Stimulated activated CD8-positive, alpha-beta memory T cell treated with anti-CD3 and anti-CD28 coated beads, Interleukin-4, amount 100 ng/mL, for 48 hours (primary cell): ENCODE measurements at places on chromosomes 1 and 21.

DNA sequence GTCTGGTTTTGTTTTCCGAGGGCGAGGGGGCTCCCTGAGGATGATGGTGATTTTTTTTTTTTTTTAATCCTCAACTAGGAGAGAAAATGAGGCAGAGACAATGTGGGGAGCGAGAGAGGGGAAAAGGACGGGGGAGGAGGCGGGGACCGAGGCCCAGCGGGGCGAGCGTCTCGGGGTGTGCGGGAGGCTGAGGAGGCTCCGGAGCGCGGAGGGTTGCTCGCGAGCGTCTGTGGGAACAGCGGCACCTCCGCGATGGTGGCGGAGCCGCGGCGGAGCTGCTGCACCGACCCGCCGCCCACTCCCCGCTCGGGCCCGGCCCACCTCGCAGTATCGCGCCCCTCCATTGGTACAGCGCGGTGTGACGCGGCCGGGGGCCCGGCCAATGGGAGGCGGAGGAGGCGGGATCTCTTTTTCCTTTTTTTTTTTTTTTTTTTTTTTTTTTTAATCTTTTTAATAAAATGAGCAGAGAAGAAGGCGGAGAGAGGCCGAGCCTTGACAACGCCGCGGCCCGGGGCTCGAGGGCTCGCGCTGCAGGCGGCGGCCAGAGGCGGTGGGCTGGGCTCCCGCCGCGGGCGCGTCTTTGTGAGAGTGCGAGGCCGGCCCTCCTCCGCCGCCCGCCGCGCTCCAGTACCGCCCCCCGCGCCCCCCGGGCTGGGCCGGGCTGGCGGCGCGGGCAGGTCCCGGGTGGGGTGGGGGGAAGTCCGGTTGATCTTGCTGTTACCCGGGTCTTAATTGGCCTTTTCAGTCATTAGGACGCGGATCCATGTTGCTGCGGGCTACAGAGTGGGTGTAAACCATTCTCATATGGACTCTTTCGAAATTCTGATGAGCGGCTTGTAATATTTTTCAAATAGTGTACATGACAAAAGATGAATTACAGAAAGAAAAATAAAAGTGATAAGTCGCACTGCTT is at the start of gene RERE:
TSS of gene RERE (minus strand) at position 229 of the 913 bp plus-strand sequence.
- peak; percentile 98 for DNase-seq

DNA sequence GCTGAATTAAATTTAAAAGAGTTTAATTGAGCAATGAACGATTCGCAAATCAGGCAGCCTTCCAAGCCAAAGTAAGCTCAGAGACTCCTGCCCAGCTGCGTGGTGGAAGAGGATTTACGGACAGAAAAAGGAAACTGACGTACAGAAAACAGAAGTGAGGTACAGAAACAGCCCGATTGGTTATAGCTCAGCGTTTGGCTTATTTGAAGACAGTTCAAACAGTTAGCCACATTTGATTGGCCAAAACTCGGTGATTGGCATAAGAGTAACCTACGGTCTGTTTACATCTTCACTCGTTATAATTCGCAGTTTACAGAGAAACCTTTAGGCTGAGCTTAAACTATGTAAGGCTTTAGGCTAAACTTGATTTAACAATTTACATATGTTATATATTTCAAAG is 46.9 kb downstream of the CR1L start:
- no peak for DNase-seq

DNA sequence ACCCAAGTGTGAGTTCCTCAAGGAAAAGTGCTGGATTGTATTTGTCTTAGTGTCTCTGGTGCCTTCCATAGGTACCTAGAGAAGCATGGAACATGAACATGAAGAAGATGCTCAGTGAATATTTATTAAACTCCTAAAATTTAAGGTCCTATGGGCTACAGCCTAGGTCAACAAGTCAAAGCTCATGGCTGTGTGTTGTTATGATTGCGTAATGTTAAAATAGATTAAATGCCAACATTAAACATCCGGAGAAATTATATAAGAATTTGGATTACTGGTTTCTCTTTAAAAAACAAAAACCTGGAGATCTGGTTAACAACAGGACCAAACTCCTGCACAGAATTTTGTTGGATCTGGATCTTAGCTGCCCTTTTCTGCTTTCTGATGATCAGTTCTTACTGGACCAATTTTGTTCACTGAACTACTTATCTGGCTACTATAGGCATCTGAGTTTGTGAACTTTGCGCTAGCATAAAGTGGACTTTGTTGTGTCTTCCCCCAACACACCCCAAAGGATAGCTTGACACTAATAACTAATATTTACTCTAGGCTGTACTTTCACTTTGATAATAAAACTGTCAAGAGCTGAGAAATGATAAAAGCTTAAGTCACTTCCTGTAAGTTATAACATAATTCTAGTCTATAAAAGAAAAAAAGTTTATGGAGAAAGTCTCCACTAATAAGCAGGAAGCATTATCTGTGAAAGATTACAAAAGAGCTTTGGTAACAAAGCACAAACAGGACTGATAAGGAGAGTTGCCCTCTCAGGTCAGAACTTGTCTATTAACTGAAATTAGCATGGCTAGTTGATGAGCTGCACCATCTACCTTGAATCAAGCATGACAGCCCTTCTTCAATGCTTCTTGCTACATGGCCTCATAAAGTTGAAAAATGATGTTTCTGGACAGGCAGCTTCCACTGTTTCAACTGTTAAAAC is 20.7 kb downstream of the F5 start:
- DNase-seq, result no peak

DNA sequence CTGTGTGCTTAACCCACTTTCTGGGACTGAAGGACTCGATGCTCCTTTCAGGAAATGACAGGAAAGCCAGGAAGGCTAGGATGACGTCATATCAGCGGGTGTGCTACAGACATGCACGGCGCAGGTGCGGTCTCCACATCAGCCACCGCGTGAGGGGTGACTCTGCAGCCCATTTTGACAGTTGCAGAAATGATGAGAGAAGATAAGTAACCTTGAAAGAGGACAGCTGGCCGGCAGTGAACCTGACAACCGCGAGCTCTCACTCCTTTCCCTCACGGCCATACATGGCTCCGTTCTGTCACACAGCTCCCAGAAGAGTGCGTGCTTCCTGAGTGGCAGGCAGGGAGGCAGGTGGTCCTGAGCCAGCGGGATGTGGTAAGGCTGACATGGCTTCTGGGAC is 1.7 kb upstream of the KRTAP10-5 start:
- no peak for DNase-seq

- no peak for DNase-seq
Observed at GRCh38 chr1:218024211-218024720, 260.8 kb upstream of the RRP15 start.

GRCh38 chr1:183583466-183583865 is 6.8 kb downstream of the NCF2 start:
- DNase-seq, result no peak

- peak; percentile 55 for DNase-seq
Observed at GRCh38 chr1:235601104-235601503, 48.5 kb downstream of the GNG4 start.

DNA sequence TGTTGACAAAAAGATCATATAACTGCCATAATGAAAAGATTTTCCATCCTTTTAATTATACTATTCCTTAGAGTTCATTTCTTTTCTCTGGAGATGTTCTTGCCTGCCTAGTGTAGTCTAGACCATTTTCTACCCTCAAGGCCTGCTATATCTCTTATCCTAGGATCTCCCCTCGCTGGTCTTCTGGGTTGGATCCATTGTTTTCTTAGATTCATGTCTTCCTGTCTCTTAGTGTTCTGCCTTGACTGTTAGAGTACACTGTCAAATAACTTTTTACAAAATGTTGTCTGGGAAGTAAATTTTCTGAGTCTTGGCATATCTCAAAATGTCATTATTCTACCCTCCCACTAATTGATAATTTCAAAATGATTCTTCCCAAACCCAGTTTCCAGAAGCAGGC is 66.6 kb downstream of the TRAF5 start:
- DNase-seq, result no peak

DNA sequence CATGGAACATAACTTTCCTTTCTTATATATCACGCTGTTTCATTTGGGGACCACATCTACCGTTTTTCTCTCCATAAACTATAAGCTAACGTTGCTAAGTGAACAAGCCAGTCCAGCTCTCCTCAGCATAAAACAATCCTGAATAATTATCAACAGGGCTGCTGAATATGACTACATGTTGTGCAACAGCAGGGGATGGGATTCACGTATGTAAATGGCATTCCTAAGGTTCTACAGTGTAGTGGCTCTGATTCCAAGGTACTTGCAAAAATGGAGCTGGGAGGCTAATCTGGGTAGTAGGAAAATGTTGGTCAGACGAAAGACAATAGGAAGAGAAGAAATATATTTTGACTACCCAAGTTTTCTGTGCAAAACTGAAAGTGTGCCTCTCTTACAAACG is 262.8 kb downstream of the RWDD3 start:
- no peak for DNase-seq

- no peak for DNase-seq
Observed at GRCh38 chr1:55815745-55816455, 600.7 kb upstream of the USP24 start.

GRCh38 chr1:224524679-224525078 is 90.1 kb upstream of the WDR26 start:
- no peak for DNase-seq

DNA sequence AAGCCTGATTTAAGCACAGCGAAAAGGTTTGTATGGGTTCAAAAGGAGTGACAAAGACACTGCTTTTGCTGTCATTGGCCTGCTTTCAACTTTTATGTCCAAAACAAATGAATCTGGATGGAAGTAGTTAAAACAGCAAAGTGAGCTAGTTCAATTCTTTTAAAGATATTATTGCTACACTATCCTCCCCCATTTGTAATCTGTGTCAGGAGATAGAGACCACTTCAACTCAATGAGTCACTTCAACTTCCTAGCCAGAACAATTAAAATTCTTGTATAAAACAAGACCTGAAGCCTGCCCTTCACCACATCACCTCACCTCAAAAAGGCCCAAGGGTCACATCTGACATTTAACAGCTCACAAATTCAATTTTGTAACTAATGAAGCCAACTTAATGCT is 364.1 kb upstream of the LYPLAL1 start:
- no peak for DNase-seq

- no peak for DNase-seq
Observed at GRCh38 chr1:158692356-158692755, 5.8 kb upstream of the SPTA1 start.

DNA sequence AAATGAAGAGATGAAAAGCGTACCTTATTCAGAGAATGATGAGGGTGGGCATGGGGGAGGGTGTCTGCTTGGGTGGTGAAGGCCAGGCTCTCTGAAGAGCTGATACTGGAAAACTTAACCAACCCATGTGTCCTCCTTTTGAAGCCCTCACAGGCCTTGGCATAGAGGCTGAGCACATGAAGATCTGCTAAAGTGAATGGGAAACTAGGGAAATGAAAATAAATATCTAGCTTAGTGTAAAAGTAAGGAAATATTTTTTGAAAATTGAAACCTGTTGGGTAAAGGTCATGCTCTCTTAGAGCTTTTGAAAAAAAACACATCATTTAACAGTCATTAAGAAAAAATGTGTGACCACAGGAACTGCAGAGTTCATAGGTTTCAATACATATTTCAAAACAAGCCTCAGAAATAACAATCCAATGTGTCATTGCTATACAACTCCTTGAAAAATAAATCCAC is 40.5 kb upstream of the RALGPS2 start:
- DNase-seq, result no peak

DNA sequence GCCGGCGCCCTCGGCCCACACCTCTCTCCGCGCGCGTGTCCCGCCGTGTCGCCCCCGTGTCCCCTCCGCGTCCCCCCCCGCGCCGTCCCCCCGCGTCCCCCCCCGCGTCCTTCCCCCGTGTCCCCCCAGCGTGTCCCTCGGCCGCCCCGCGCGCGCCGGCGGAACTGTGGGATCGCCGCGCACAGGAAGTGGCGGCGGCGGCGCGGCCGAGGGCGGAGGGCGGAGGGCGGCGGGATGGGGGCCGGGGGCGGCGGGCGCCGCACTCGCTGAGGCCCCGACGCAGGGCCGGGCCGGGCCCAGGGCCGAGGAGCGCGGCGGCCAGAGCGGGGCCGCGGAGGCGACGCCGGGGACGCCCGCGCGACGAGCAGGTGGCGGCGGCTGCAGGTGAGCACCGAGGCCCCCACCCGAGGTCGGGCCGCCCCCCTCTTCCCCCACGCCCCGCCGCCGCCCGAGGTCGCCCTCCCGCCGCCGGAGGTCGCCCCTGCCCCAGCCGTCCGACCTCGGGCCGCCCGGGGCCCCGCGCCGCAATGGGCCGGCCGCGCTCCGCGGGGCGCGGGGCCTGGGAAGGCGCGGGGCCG is at the start of gene AGPAT3:
TSS of gene AGPAT3 (plus strand) at position 262 of the 578 bp plus-strand sequence. CDS start 94,459 bp downstream, outside the sequence.
- DNase-seq, result peak; percentile 41

GRCh38 chr1:154557248-154557938 is 1.1 kb downstream of the UBE2Q1 start:
- DNase-seq, result no peak

- DNase-seq, result no peak
Observed at GRCh38 chr21:38244407-38244787, 12.4 kb upstream of the KCNJ15 start.

DNA sequence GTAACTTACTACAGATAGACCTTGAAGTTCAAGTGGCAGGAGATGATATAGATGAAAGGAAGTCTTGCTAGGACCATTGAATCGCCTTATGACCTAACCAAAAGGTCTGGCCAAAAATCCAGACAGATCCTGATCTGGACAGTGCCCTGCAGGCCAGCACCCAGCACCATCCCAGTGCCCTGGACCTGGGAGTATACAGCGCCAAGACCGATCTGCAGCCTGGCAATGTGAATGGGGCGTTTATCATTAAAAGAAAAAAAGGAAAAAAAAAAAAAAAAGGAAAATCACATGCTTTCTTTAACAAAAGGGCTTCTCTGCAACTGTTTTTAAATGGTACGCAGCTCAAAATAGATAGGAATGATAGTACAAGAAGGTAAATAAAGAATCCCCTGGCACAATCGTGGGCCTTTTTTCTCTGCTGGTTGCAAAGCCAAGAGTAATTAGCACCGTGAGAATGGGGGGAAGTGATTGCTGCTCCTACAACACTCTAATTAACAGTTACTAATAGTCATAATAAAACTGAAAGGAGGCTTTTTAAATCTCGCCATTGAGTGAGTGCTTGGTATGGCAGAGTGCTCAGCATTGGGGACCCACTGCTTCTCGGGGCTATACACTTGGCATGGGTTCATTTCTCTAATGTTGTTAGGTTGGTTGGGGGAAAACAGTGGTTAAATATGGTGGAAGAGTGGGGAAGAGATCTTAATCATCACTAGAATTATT is 146.7 kb downstream of the KAZN start:
- DNase-seq, result no peak

- no peak for DNase-seq
Observed at GRCh38 chr1:59316497-59317128, 19.7 kb downstream of the FGGY start.

DNA sequence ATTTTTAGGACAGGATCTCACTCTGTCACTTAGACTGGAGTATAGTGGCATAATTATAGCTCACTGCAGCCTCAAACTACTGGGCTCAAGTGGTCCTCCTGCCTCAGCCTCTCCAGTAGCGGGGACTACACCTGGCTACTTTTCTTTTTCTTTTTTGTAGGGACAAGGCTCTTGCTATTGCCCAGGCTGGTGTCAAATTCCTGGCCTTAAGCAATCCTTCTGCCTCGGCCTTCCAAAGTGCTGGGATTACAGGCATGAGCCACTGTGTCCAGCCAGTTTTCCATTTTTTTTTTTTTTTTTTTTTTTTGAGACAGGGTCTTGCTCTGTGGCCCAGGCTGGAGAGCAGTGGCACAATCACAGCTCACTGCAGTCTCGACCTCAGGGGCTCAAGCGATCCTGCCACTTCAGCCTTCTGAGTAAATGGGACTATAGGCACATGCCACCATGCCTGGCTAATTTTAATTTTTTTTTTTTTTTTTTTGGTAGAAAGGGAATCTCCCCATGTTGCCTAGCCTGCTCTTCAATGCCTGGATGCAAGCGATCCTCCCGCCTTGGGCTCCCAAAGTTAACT is 20.6 kb upstream of the CEP85 start:
- no peak for DNase-seq
